ENCODE measurements at places on chromosomes 7 and 10.

DNA sequence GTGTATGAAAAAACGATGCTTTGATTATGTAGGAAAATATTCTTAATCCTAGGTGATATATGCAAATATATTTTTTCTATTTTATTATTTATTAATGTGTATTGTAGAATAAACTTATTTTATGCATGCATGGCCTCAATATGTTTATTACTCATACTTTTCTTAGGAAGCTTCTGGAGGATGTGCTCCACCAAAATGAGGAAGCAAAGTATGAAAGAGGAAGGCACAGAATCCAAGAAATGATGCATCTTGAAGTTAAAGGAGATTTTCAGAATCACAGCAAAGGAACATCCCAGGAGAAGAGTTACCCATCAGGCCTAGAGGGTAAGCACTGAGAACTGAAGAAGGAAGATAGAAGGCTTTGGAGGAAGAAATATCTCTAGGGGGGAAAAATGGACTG lies 35.0 kb upstream of the MRPS16 start:
- DNase-seq = no peak

- DNase-seq = no peak
Observed at GRCh38 chr7:18353339-18353738, 142.2 kb upstream of the HDAC9 start.

GRCh38 chr10:85902051-85902450 lies 464.5 kb downstream of the GRID1 start:
- no peak for DNase-seq

DNA sequence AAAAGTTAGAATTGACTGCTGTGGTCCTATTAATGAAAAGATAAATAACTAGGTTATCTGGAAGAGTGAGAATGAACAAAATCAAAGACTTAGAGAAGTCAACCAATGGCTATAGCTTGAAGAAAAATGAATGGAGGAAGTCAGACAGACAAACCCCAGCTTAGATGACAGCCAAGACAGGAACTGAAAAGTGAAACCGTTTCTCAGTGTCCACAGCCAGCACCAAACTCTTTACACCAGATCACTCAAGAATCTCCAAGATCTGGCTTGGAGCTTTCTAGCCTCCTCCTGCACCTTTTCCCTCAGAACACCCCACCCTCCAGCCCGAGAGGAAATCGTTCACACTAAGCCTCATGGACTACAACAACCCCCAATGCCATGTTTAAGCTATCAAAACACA lies 167.0 kb downstream of the SFMBT2 start:
- DNase-seq = no peak

DNA sequence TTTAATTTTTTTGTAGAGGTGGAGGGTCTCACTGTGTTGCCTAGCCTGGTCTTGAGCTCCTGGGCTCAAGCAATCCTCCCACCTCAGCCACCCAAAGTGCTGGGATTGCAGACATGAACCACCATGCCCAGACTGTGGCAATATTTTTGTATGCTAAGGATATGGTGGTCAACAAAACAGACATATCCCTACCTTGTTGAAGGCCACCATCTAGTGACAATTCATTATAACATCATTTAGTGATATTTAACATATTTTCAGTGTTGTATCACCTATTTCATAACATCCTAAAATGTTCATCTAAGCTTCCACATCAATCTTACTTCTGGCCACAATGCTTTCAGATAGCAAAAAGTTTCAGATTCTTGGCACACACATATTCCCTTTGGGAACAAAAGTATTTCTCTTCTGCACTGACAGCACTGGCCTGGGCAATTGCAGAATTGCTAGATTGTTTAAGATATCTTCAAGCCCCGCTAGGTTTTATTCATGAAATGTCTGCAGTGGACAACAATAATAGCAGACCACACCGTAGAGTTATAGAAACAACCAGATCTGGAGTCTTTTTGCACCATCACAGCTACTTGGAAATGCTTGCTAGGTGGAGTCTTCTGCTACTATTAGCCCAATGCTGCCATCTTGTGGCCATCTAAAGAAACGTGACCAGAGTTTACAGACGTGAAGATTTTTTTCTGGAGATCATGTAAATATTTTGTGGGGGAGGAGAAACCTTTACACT lies 58.4 kb downstream of the DNAJC12 start:
- DNase-seq = no peak
